ENCODE measurements at places on chromosomes 11 and 22.
A peak's percentile ranks its signal among the peaks of the same experiment; 100 is the strongest.

DNA sequence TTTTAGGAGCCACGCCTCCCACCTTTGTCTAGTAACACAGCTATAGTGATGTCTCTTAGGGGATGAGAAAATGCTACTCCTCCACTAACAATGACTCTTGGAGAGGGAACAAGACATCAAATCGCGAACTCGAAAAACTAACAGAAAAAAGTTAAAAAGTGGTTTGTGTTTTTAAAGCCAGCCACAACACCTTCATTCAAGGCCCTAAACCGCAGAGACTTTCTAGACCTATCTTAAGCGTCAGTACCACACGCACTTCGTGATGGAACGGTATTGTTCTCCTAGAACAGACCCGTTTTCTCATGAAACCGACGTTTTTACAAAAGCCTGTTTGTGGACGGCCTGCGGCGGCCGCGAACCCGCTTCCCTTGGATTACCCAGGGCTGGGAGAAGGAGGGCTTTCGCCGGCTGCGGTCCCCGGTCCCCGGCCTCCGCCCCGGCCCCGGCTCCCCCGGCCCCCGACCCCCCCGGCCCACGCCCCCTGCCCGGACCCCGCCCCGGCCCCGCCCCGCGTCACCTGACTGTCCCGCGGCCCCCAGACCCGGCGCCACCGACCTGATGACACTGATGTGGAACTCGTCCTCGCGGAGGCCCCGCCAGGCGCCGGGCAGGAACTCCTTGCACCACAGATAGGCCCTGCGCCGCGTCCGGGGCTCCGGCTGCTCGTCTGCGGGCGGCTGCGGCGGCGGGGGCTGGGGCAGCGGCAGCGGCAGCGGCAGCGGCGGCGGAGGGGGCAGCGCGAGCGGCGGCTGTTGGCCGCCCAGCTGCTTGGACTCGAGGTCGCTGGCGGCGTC is 718 bp downstream of the CHKA start:
- DNase-seq: peak; percentile 73

DNA sequence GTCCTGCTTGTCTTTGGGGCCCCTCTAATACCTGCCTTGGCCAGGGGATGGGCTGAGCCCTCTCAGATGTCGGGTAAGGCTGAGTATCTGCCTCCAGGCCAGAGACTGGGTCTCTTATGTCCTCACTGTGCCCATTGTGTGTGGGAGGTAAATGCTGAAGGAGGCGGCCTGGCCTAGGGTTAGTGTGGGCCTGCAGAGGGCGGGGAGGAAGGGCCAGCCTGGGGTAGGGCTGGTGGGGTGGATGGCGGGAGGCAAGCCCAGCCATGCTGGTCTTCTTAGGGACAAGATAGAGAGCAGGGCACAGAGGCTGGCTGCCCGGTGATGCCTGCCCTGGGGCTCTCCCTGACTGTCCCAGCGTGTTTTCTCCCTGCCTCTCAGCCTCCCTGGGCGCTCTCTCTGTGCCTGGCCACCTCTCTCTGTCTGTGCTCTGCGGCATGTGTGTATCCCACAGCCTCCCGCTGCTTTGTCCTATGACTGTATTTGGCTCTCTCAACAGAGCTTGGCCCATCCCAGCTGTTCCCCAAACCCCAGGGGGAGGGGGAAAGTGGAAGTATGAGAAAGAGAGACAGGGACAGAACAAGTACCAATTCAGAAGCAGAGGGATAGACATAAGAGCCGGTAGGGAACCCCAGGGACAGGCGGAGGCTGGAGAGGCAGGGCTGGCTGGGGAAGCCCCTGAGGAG is 57.0 kb downstream of the PDE2A start:
- DNase-seq: no peak

GRCh38 chr11:34192481-34193401 is 87.3 kb downstream of the NAT10 start:
- no peak for DNase-seq

DNA sequence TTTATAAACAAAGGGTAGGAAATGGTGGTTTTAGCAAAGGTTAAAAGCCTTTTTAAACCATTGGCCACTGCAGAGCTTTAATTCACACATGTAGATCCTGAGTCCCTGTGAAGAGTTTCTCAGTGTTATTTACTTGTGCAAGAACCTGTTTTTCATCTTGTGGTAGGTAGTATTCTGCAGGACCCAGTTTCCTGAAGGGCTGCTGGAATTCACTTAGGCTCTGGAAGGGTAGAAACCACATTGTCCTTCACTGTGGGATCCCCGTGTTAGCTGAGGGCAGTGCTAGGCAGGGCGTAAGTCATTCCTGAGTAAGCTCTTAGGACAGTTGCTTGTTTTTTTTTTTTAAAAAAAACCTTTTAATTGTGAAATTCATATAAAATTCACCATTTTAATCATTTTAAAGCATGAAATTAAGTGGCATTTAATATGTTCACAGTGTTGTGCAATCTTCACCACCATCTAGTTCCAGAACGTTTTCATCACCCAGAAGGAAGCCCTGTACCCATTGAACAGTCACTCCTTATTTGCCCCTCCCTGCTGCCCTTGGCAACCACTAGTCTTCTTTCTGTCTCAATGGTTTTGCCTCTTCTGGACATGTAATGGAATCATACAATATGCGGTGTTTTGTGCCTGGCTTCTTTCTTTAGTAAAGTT is 77.7 kb downstream of the C22orf31 start:
- DNase-seq: no peak

GRCh38 chr11:59680287-59681154 is 11.7 kb upstream of the PATL1 start:
- peak; percentile 31 for DNase-seq

DNA sequence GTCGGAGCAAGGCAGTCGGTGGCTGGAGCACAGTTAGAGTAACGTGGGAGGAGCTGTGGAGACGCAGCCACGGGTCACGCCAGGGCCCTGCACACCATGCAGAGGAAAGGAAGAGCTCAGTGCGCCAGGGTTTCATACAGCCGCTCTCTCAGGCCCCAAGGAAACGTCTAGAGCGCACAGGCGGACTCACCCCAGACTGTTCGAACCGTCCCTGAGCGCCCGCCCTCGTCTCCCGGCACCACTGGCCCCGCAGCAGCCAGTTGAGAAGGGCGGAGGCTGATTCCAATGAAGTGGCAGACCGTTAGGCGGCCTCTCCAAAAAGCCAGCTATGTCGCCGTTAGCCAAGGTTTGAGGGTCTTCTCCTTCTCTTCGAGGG is 483 bp upstream of the HYLS1 start:
- DNase-seq: peak; percentile 71

GRCh38 chr22:19060356-19061009 is 61.7 kb downstream of the DGCR2 start:
- DNase-seq: no peak

Measured in CD8-positive, alpha-beta T cell (primary cell).